ENCODE measurements at places on chromosomes 13 and 19. TPM values are rescaled to one million over a fixed set of nuclear protein-coding genes. Genes with fewer than 3 reads are reported as not detected.

TINCR gene
- total RNA-seq = 1.1 TPM

SULT2A1 gene
- not detected for total RNA-seq

SIGLEC12 gene
- not detected for total RNA-seq

RFPL4AL1 gene
- total RNA-seq = not detected

LIM2 gene
- total RNA-seq = not detected

AXL gene
- not detected for total RNA-seq

OR10H1 gene
- not detected for total RNA-seq

KLHL1 gene
- total RNA-seq = not detected

CGB3 gene
- total RNA-seq = not detected

SNAPC2 gene
- total RNA-seq = 15.4 TPM

CLEC4M gene
- not detected for total RNA-seq

PSPN gene
- 0.76 TPM for total RNA-seq

FPR1 gene
- not detected for total RNA-seq

CGB7 gene
- total RNA-seq = not detected

ERFL gene
- 6.8 TPM for total RNA-seq

ZNF320 gene
- total RNA-seq = 9.5 TPM

MYH14 gene
- not detected for total RNA-seq

MEIOSIN gene
- total RNA-seq = not detected

ACTMAP gene
- 3.8 TPM for total RNA-seq

LSM14A gene
- 233 TPM for total RNA-seq

FLT3LG gene
- 246 TPM for total RNA-seq

CEACAM1 gene
- 0.95 TPM for total RNA-seq

KMT5C gene
- total RNA-seq = 84.4 TPM

NTN5 gene
- 2.4 TPM for total RNA-seq

CYP2S1 gene
- total RNA-seq = 0.41 TPM

TEX26 gene
- total RNA-seq = not detected

ZNF420 gene
- 8.9 TPM for total RNA-seq

ZNF497 gene
- total RNA-seq = 0.79 TPM

FGF14 gene
- total RNA-seq = not detected

SUPT5H gene
- total RNA-seq = 329 TPM

CDK8 gene
- 4.9 TPM for total RNA-seq

FRY gene
- 4.2 TPM for total RNA-seq

DAND5 gene
- total RNA-seq = not detected

ZNF382 gene
- 4.7 TPM for total RNA-seq

CD79A gene
- total RNA-seq = 19.6 TPM

GPC6 gene
- total RNA-seq = not detected

LRRC63 gene
- total RNA-seq = 0.22 TPM

MAMSTR gene
- total RNA-seq = 0.17 TPM

ZNF578 gene
- 1.5 TPM for total RNA-seq

SMIM44 gene
- not detected for total RNA-seq

CRB3 gene
- total RNA-seq = 8.9 TPM

PKN1 gene
- 152 TPM for total RNA-seq

ZNF134 gene
- 35.2 TPM for total RNA-seq

CCL25 gene
- not detected for total RNA-seq

ZNF540 gene
- total RNA-seq = 20.1 TPM

THOP1 gene
- total RNA-seq = 23.4 TPM

C19orf67 gene
- total RNA-seq = not detected

CYP2A7 gene
- not detected for total RNA-seq

ONECUT3 gene
- not detected for total RNA-seq

CYP2F1 gene
- total RNA-seq = 1.4 TPM

Data from CD8-positive, alpha-beta T cell (primary cell).